Suprapubic skin (tissue), 4 donors: ENCODE measurements at places on chromosomes 3 and 15. TPM values are rescaled to one million over a fixed set of nuclear protein-coding genes. Genes with fewer than 3 reads are reported as not detected.

Gene ITPKA
- 1.5 TPM for total RNA-seq

Gene COX17
- total RNA-seq: 22.1 TPM

Gene NLGN1
- total RNA-seq: 3.2 TPM

Gene MOBP
- not detected for total RNA-seq

Gene EFHB
- 0.89 TPM for total RNA-seq

Gene IL1RAP
- 44.0 TPM for total RNA-seq

Gene TEX9
- 9.0 TPM for total RNA-seq

Gene THAP10
- total RNA-seq: 2.7 TPM

Gene HAUS2
- 33.2 TPM for total RNA-seq

Gene C2CD4A
- total RNA-seq: 0.62 TPM

Gene KLHL18
- total RNA-seq: 47.3 TPM

Gene NEK11
- 11.0 TPM for total RNA-seq

Gene GPR15
- total RNA-seq: not detected

Gene ZNF860
- 2.0 TPM for total RNA-seq

Gene ARL14
- not detected for total RNA-seq

Gene FRG2C
- not detected for total RNA-seq

Gene TGM4
- total RNA-seq: 0.30 TPM

Gene RLBP1
- not detected for total RNA-seq

Gene FBXO40
- 0.11 TPM for total RNA-seq

Gene DPPA2
- not detected for total RNA-seq

Gene CADPS
- total RNA-seq: 0.57 TPM

Gene FHIT
- total RNA-seq: 35.6 TPM

Gene CFAP161
- not detected for total RNA-seq

Gene LRRC2
- 2.3 TPM for total RNA-seq

Gene ADAMTS7
- total RNA-seq: 1.2 TPM

Gene BSN
- total RNA-seq: 0.59 TPM

Gene ZNF592
- total RNA-seq: 23.1 TPM

Gene PTH1R
- 4.2 TPM for total RNA-seq

Gene ATP10A
- 7.1 TPM for total RNA-seq

Gene GALNT15
- total RNA-seq: 113 TPM

Gene ANKRD63
- not detected for total RNA-seq

Gene TUSC2
- total RNA-seq: 21.7 TPM

Gene SPTSSB
- total RNA-seq: 61.7 TPM

Gene CPN2
- total RNA-seq: not detected

Gene CHRM5
- not detected for total RNA-seq

Gene MESD
- total RNA-seq: 38.2 TPM

Gene GOLGA8G
- not detected for total RNA-seq

Gene CCRL2
- total RNA-seq: 0.59 TPM
